ENCODE measurements at places on chromosomes 12 and 14.

DNA sequence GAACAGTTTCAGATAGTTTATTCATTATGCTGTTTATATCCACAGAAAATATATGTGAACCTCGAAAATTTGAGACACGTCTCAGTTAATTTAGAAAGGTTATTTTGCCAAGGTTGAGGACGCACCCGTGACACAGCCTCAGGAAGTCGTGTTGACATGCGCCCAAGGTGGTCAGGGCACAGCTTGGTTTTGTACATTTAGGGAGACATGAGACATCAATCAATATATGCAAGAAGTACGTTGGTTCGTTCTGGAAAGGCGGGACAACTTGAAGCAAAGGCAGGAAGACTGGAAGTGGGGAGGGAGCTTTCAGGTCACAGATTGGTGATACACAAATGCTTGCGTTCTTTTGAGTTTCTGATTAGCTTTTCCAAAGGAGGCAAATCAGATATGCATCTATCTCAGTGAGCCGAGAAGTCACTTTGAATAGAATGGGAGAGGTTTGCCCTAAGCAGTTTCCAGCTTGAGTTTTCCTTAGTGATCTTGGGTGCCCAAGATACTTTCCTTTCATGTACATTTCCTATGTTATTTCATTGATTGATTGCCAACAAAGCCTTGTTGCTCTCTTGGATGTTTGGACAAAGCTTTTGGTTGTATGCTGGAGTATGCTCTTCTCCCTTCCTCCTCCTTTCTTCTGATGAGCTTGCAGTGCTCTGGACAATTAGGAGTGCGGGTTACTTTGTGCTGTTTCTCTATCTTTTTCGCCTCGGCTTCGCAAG lies 3.2 kb downstream of the SNAPC1 start:
- no peak for DNase-seq

- DNase-seq: no peak
These were observed 212.5 kb downstream of the CHST11 start for GRCh38 chr12:104669089-104669721.

GRCh38 chr12:53006810-53007309 lies 604 bp downstream of the EIF4B start:
- DNase-seq: peak; percentile 50

- no peak for DNase-seq
These were observed 45.1 kb downstream of the CFAP251 start for GRCh38 chr12:121963341-121964018.
